ENCODE measurements at places on chromosomes 6 and 20. TPM values are rescaled to one million over a fixed set of nuclear protein-coding genes. Genes with fewer than 3 reads are reported as not detected.

- no peak for DNase-seq
These were observed 211.1 kb upstream of the LRFN2 start for GRCh38 chr6:40798069-40798770.

DNA sequence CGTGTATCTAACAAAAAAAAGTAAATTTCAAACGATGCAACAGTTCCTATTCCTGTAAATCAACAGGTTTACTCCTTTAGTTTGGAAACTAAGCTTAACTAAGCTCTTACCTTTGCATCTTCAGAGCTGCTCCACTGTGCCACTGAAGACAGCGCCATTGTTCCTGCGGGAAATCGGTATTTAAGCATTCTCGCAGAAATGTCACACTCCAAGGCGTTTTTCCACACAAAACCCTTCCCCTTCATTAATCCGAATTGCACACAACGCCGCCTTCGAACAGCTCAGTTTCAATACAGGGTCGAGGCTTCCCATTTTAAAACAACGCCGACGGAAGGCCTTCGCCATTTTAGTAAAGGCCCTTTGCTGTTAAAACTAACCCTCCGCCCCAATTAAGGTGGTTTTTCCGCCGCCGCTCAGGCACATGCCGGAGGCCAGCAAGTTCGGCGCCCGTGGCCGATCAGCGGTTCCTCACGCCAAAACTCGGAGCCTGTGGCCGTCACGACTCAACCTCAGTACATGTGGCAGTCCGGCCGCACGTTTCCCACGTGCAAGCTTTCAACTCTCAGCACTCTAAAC, 35.4 kb upstream of the SYNCRIP start:
- DNase-seq, result no peak

GRCh38 chr20:53692465-53693067, 98.9 kb upstream of the ZNF217 start:
- no peak for DNase-seq

- no peak for DNase-seq
These were observed 60.7 kb upstream of the TULP4 start for GRCh38 chr6:158251565-158251964.

- DNase-seq, result no peak
These were observed 15.4 kb downstream of the PEDS1 start for GRCh38 chr20:50138120-50138478.

- DNase-seq, result no peak
These were observed 279.4 kb upstream of the MAN1A1 start for GRCh38 chr6:119628691-119629594.

KCNQ5 gene
- 0.14 TPM for total RNA-seq

DNA sequence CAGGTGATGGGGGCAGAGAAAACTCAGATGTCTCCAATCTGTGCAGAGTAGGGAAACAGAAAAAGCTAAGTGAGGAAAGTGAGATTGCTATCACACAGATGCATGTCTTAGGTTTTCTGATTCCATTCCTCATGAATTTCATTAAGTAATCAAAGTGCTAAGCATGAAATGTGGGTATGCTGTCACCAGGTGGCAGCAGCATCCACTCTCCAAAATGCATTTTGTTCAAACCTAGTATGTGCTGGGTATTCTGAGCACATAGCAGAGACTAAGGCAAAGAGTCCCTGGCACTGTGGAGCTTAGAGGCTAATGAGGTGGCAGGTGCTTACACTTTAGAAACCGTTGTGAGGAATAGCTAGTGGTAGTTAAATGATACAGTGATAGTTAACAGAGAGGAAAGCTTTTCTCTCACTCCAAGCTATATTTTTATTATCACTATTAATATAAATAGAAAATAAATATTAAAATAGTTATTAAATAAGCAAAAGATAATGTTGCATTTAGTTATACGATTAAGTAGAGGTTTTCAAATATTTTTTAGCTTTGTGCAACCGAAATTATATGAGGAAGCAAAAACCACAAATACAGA, 179.5 kb downstream of the CDH26 start:
- DNase-seq, result peak; percentile 21

- DNase-seq, result no peak
These were observed 2.0 kb upstream of the MYLIP start for GRCh38 chr6:16126861-16127260.

DNA sequence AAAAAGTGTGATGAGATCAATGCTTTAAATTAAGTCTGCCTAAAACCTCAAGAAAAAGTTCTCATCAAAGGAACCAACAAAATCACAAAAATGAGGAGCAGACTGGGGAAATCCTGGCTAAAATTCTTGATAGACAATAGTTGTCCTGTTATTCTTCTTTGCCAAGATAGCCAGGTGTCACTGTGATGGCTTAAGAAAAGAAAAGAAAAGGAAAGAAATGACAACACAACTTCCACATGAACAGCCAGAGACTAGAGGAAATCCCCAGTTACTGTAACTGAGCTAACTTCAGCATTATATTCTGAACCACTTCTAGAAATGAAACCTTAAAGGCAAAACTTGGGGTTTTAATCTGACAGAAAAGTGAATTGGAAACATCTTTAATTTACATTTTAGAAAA, 129.6 kb downstream of the CD24 start:
- no peak for DNase-seq

- DNase-seq, result no peak
These were observed 34.9 kb upstream of the FOXA2 start for GRCh38 chr20:22619272-22619671.

GRCh38 chr6:109853426-109853825, 124.7 kb upstream of the GPR6 start:
- DNase-seq, result no peak

AGER gene
- 8.1 TPM for total RNA-seq

GRCh38 chr6:111207141-111207858, 120.0 kb downstream of the SLC16A10 start:
- DNase-seq, result no peak

DNA sequence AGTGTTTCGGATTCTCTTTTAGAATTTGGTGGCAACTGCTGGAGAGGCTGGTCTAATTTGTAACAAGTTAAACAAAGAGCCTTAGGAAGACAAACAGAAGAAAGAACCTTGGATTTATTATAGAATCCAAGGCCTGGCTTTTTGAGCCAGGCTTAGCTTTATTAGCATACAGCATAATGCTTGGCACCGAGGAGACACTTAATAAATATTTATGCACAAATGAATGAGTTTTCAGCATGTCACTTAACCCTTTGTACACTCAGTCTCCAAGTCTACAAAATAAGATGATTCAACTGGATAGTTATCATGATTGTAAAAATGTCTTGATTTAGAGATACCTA, 38.2 kb upstream of the AFDN start:
- DNase-seq, result no peak

GRCh38 chr20:12095180-12095920, 177.7 kb downstream of the BTBD3 start:
- DNase-seq, result no peak

TTK gene
- total RNA-seq, result 2.4 TPM

RGS17 gene
- 0.43 TPM for total RNA-seq

DNA sequence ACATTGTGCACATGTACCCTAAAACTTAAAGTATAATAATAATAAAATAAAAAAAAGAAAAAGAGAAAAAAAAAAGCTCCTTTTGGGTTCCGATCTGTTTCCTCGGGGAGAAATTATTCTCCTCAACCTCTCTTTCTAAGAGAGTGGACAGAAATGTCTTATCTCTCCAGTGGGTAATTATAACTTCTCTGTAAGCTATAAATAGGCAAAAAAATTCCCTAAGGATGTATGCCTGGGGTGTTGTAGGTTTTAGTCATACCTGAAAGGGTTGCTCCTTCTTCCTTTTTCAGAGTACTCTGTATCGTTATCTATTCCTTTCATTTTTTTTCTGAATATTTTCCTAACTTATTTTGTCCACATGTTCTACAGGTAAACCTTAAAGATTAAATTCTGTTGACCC, 169.7 kb upstream of the PTPRK start:
- no peak for DNase-seq

- no peak for DNase-seq
These were observed 295.2 kb downstream of the QKI start for GRCh38 chr6:163709693-163710092.

DTNBP1 gene
- 19.6 TPM for total RNA-seq

DNA sequence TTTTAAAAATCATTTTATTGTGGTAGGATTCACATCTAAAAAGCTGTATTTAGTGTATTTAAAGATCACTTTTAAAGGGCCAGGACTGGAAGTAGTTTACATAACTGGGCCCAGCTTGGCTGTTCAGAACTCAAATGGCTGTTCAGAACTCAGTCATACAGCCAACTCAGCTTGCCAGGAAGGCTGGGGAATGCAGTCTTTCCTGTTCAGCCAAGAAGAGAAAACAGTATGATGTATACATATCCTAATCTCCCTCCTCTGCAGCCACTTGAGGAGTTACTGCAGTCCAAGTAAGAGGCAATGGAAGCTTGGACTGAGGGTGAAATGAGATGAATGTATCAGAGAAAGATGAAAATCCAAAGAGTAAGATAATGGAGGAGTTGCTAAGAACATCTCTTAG, 24.6 kb downstream of the DSTN start:
- DNase-seq, result peak; percentile 52

LPIN3 gene
- total RNA-seq, result 73.3 TPM

DNA sequence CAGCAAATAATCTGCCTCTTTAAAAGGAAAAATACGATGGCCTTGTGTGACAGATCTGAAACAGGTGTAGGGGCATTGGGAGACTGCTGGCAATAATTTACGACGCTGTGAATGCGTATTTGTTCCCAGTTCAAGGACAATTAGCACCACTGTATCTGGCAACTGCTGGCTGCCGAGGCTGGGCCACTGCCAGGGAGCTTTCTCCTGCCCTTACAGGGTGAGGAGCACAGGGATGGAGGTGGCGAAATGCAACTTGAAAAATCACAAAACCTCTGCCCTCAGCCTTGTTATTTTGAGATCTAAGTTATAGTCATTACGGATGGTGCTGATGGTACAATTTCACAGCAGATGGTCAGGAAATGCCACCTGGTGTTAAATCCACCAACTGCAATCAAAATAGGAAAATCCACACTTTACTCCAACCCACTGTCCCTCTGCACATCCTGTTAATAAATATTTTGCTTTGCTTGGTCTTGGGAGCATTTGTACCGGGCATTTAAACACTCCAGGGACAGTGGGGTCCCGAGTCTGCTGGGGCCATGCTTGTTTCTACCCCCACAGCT, 6.4 kb downstream of the MYLK4 start:
- no peak for DNase-seq

PSMB9 gene
- total RNA-seq, result 37.4 TPM

DNA sequence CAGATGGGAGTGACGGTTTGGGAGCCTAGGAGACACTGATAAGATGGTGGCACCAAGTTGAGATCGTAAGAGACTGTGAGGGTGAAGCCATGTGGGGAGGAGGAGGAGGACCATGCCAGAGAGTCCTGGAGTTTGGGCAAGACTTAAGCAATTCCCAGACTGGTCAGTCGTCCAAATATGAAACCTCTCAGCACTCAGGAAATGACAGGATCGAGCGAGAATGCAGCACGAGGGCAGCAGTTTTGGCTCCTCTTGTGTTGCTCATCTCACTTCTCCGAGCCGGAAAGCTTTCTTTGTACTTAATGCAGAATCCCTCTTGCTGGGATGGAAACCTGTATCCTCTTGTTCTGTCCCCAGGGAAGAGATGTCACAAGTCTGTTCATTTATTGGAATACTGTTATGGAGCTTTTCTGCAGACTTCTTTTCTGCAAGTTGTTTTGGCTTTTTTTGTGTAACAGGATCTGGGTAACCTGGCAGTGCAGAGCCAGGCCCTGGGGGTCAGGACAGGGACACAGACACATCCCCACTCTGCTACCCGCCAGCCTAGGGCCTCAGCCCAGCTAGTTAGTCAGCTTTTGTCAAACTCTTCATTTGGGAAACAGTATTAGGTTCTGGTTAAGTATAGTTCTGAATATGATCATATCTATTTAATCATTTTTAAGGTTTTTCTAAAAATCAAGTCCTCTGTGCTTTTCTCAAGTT, 34.3 kb downstream of the FNDC1 start:
- no peak for DNase-seq

PI16 gene
- total RNA-seq, result 0.46 TPM

DNA sequence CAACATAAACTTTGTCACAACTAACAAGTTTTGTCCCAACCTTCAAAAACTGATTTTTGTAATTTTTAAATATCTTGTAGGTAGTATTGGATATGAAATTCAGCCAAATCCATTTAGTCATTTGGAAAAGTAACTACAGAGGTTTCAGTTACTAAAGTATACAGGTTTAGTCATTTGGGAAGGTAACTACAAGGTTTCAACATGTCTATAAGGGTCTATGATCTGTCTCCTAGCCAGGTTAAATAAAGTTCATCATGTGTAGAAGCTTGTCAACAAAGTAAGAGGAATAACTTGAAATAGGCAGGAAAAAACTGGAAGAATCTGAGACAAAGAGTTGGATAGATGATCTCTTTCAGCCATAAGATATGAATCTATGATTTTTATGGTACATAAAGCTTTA, 229.8 kb downstream of the COL12A1 start:
- no peak for DNase-seq

DNA sequence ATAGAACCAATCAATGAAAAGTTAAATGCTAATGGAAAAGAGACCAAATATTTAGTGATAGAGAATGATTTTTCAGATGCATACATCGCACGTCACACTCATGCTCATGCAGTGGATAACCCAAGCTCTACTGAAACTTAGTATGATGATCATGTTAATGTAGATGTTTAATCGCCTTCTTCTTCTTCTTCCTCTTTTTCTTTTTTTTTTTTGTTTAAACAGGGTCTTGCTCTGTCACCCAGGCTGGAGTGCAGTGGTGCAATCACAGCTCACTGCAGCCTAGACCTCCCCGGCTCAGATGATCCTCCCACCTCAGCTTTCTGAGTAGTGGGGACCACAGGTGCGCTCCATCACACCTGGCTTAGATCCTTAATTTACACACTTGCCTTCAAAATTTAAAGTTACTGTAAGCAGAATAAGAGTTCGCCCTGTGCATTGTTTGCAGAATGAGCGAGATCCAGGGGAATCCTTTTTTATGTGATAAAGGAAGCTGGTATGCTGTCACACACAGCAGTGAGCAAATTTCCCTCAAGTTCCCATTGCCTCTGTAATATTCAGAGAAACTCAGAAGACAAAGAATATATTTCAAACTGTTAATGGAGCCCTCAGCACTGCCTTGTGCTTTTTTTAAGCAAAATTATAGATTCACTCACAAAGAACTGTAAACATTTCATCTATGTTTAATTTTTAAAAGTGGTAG, 194.2 kb upstream of the SGK1 start:
- DNase-seq, result no peak

DNA sequence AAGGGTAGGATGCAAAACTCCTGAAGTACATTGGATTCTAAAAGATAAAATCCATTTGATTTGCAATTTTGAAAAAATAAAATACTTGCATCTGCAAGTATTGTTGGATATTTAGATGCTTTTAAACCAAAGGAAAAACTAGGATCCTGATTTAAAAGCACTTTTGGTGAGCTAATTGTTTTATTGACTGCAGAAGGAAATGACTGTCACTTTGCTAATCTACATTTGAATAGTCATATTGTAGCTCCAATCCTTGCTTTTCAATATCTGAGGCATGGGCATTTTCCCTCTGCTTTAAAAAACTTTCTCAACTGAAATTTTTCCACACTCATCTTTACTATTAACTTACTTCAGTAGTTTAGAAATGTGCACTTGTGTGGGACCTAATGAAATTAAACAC, 74.1 kb downstream of the TRDN start:
- DNase-seq, result no peak

GABRR1 gene
- not detected for total RNA-seq

FAM217A gene
- total RNA-seq, result not detected

GRCh38 chr6:149323925-149324324, 6.4 kb downstream of the TAB2 start:
- no peak for DNase-seq

GRCh38 chr20:6238421-6238820, 115.6 kb upstream of the FERMT1 start:
- no peak for DNase-seq

- no peak for DNase-seq
These were observed 150.3 kb downstream of the OTOR start for GRCh38 chr20:16898433-16898832.
